ENCODE measurements at places on chromosomes 5 and 9. TPM values are rescaled to one million over a fixed set of nuclear protein-coding genes. Genes with fewer than 3 reads are reported as not detected.
A peak's percentile ranks its signal among the peaks of the same experiment; 100 is the strongest.

- DNase-seq = no peak
Observed at GRCh38 chr5:78483809-78484521, 123.5 kb downstream of the SCAMP1 start.

DNA sequence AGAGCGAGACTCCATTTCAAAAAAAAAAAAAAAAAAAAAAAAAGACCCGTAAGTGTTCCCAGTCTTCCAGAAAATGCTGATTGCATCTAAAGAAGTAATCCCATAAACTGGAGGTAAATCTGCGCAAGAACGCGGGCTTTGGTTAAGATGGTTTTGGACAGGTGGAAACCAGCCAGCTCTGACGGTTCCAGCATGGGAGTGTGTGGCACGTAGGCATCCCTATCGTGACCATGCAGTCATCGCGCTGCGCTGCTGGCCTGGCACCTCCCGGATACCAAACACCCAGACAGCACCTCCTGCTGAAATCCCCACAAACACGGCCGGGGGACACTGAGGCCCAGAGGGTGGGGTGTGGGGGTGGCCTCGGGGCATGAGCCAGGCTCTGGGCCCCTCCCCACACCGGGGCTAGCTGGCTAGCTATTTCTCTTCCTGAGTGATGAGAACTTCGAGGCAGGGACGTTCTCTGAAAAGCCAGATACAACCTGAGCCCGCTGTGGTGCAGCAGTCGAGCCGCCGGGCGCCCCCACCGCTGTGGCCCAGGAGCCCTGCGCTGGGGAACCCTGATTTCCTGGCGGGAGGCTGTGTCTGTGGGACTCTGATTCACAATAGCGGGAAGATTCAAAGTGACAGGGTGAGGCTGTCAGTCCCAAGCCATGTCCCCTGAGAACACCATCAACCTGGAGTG lies 32.2 kb upstream of the NOTCH1 start:
- peak; percentile 45 for DNase-seq

DNA sequence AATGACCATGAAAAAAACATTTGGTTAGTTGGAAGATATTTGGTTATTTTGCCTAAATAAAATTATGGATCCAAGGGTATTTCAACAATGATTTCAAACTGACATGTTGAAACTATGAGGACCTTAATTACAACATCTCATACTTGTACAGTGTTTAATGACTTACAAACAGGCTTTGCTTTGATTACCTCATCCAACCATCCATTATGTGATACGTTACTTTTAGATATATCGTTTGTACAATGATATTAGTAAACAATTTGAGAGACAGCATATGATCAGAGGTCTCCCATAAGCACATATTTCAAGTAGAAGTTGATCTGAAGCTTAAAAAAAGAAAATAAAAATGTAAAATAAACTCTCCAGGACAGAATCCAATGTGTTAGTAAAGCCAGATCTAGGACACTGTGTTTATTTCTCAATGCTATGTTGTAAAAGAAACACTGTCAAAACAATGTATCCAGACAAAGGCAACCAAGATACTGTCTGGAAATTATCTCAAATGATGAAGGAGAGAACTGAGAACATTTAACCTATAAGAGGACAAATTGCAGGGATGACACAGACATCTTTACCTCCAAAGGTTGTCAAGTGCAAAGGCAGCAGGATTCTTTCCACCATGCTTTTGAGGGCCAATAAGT lies 116.0 kb upstream of the TARS1 start:
- DNase-seq = no peak

DNA sequence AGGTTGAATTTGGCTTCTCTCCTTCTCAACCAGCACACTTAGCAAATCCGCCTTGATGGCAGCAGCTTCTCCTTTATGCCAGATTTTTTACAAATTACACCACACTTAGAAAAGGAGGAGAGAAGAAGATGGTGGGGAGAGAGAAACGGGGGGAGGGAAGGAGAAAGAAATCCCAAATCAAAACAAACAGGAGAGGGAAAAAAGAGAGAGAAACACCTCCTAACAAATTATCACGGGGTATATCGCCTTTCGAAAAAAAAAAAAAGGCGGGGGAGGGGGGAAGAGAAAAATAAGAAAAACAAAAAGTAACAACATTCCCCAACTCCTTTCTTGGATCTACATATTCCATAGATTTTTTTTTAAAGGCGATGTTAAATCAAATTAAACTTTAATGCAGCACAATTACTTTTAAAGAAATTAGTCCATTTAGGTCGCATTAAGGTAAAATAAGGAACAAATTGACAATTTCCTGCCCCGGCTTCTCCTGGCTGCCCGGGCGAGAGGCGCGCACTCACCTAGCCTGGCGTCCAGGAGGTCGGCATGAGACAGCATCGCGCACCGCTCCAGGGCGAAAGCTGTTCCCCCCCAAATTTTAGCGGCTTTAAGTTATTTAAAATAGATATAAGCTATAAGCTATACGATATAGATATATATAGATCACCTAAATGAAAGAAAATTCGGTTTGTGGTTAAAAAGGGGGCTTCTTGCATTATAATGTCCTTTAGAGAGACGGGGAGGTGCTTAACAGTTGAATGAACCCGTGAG lies at the start of gene OTP:
Gene OTP (minus strand): TSS at position 716 of the 765 bp plus-strand sequence. CDS start 164 bp downstream, at position 552.
- no peak for DNase-seq

- no peak for DNase-seq
Observed at GRCh38 chr9:122865300-122865699, 36.9 kb upstream of the PDCL start.

DNA sequence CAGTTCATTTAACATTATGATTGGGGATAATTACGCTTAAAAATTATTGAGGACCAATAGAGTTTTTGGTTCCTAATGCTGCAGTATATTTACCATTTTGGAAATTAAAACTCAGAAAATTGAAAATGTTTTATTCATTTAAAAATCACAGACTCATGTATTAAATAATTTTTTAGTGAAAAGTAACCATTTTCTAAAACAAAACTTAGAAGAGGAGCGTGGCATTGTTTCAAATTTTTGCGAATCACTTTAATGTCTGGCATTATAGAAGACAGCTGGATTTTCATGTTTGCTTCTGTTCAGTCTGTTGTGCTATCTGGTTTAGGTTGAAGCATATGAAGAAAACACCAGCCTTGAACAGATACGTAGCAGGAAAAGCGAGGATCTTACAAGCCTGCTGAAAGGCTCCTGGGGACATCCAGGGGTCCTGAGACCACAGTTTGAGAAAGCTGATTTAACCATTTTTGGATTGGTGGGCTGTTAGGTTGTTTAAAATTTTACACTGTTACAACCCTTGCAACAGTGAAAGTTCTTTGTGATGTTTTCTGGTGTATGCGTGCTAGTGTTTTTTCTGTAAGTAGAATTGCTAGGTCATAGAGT lies 1.6 kb downstream of the ZFYVE16 start:
- DNase-seq = no peak

DNA sequence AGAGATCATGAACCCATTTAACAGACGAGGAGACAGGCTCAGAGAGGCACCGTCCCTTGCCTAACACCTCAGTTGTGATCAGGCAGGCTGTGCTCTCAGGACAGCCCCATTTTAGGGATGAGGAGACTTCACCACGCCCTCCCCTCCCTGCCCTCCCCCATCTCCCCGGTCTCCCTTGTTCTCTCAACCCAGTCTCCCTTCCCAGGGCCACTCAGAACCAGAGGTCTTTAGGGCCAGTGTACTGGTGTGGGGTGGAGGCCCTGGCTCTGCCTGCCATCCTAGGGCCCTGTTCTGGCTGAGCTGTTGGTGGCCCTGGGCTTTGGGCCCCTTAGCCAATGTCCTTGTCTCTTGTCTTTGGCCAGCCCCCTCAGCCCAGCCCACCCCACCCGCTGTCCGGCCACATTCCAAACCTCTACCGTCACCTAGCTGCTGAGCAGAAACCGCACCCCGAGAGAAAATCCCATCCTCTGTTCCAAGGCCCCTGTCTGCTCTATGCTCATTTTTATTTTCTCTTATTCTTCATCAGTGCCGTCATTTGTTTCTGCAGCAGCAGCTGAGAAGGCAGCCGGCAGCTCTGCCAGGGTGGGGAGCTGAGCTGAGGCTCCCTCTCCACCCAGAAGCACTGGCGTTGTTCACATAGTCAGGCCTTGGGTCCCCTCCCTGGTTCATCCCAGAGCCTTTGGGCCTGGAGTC lies 33.9 kb downstream of the OLFML2A start:
- no peak for DNase-seq

- peak; percentile 87 for DNase-seq
Observed at GRCh38 chr5:1004461-1005248, 3.9 kb upstream of the NKD2 start.

GRCh38 chr9:82880336-82881050 lies 182.4 kb downstream of the RASEF start:
- no peak for DNase-seq

GRCh38 chr5:16178745-16179372 lies 732 bp downstream of the MARCHF11 start:
- peak; percentile 85 for DNase-seq

DNA sequence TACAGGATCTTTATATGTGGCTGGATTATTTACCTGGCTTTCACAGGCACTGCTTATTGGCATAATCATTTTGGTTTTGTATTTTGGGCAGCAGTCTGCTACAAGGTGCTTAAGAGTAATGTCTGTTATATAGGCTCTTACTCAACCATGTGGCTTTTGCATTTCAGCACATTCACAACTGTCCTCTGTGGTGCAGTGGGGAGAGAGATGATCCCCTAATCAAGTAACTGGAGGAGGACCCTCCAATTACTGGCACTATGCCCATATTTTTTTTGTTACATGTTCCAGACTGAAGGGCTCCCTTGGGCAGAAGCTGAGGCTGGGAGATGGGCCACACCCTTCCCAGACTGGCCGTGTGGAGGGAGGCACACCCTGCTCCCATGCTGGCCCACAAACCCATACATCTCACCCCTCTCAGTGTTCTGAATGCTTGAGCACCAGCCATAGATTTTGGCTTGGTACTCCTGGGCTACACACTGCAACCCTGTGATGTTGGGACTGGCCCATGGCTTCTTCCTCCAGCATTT lies 173.5 kb downstream of the FAM174A start:
- DNase-seq = no peak

DNA sequence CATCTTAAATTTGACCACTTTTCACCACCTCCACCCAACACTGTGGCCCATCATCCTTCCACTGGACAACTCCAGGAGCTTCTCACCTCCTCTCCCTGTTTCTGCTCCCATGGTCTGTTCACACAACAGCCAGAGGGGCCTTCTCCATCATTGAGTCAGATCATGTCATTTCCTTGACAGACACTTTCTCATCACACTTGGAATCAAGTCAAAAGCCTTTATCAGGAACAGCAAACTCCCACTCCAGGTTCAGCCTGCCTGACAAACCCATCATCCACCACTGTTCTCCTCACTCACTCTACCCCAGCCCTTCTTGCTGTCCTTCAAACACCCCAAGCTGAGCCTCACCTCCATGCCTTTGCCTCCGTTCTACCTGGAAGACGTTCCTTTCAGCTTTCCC lies 78.4 kb upstream of the ADRA1B start:
- no peak for DNase-seq

GRCh38 chr9:4826417-4827166 lies 33.8 kb downstream of the RCL1 start:
- DNase-seq = no peak

GRCh38 chr9:34211395-34211794 lies 32.6 kb downstream of the UBAP1 start:
- DNase-seq = no peak

- DNase-seq = no peak
Observed at GRCh38 chr9:90697808-90698207, 55.2 kb upstream of the DIRAS2 start.

DNA sequence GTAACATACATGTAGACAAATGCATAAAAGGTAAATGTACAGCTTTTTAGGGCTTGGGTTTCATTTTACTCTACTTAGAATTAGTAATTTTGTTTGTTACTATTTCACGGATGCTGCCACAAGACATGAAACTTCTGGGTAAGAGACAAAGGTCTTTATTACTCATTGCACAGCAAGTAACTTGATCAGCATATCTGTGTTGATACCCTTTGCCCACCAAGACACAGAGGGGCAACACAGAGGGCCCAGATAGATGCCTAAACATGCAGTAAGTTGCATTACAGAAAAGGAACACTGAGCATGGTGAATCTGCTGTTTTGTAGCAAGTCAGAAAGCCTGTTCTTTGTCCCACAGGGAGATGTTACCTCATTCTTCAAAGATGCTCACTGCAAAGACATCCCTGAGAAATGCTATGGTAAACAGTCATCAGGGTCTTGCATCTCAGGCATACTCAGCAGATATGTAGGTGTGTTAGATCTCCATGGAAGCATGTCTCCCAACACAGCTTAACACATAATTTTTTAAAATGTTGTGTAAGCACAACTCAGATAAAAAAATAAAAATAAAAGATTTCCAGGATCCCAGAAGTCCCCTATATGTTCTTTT lies 10.3 kb downstream of the ITGA2 start:
- no peak for DNase-seq

- DNase-seq = no peak
Observed at GRCh38 chr9:2027543-2028160, 12.5 kb downstream of the SMARCA2 start.

GRCh38 chr9:81826517-81826906 lies 101.7 kb upstream of the SPATA31D4 start:
- no peak for DNase-seq

- no peak for DNase-seq
Observed at GRCh38 chr5:142982821-142983200, 212.6 kb downstream of the ARHGAP26 start.

DNA sequence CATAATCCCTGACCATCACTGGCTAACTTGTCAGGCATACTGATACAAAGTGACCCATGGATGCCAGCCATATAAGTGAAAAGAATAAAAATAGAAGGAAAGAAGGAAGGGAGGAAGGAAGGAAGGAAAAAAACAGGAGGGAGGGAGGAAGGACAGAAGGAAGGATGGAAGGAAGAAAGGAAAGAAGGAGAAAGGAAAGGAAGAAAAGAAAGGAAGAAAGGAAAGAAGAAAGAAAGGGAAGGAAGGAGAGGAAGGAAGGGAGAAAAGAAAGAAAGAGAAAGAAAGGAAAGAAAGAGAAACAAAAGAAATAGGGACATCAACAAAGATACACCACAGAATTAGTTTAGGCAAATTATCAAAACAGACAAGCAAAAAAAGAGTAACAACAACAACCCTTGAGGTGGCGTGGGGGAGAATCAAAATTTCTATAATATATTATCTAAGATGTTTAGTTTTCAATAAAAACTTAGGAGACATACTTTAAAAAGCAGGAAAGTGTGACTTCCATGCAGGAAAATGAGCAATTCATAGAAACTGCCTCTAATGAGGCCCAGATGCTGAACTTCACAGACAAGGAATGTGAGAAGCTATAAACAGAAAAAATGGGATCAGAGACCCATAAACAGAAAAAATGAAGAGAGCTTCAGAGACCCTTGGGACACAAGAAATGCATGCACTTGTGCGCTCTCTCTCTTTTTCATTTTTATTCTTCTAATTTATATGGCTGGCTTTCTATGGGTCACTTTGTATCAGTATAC lies 96.1 kb upstream of the NFIL3 start:
- no peak for DNase-seq

TBCA gene
- 56.7 TPM for total RNA-seq

SPAAR gene
- 0.44 TPM for total RNA-seq

PRR7 gene
- total RNA-seq = 3.3 TPM

TUSC1 gene
- total RNA-seq = 4.6 TPM

AFAP1L1 gene
- total RNA-seq = 0.60 TPM

BHMT gene
- total RNA-seq = not detected

GIN1 gene
- total RNA-seq = 4.1 TPM

PHF24 gene
- 0.06 TPM for total RNA-seq

DNAH5 gene
- 1.6 TPM for total RNA-seq

NEURL1B gene
- total RNA-seq = 5.2 TPM

WHRN gene
- 7.2 TPM for total RNA-seq

DND1 gene
- total RNA-seq = 0.55 TPM
